ENCODE measurements at places on chromosomes 13 and 19.

DNA sequence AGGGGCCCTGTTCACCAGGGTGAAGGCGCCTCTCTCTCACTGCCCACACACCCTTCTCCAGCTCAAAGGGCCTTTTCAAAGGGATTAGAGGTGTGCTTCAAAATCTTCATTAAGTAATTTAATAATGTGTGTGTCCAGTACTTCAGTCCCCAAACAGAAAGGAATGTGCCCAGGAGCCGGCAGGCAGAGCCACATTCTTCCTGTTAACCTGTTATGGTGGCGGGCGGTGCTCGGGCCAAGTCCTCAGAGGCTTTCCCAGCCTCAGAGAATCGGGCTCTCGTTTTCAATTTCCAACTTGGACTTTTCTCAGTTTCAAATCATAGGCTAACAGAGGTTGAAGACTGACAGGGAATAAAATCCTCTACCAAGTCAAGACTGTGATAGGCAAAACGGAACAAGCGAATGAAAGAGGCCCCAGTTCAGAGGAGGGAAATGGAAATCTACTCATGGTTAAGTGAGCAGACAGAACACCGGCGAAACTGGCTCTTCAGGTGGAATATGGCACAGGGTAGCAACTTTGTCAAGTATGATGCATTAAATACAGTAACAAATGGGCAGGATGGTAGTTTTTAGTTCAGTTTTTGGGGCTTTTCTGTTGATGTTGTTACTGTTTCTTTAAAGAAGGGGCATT, 68.6 kb downstream of the FOXO1 start:
- DNase-seq = no peak

- DNase-seq = no peak
Observed at GRCh38 chr13:107422421-107422820, 792.9 kb downstream of the LIG4 start.

DNA sequence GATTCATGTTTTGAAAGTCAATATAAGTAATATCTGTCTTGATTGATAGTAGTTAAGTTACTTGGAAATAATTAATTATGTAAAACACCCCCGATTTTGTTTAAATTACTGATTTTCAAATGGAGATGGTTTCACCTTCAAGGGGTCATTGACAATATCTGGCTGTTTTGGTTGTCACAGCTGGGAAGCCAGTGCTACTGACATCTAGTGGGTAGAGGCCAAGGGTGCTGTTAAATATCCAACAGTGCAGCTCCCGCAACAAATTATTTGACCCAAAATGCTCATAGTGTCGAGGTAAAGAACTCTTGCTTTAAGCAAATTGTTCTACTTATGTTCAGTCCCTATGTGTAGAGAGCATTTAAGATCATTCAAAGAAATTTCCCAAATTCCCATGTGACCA, 50.6 kb upstream of the PCDH20 start:
- DNase-seq = no peak

- no peak for DNase-seq
Observed at GRCh38 chr19:10566658-10567410, 1.0 kb upstream of the KRI1 start.

- no peak for DNase-seq
Observed at GRCh38 chr13:110578363-110578762, 16.8 kb upstream of the RAB20 start.

- DNase-seq = no peak
Observed at GRCh38 chr19:7386308-7386707, 37.6 kb downstream of the ARHGEF18 start.

DNA sequence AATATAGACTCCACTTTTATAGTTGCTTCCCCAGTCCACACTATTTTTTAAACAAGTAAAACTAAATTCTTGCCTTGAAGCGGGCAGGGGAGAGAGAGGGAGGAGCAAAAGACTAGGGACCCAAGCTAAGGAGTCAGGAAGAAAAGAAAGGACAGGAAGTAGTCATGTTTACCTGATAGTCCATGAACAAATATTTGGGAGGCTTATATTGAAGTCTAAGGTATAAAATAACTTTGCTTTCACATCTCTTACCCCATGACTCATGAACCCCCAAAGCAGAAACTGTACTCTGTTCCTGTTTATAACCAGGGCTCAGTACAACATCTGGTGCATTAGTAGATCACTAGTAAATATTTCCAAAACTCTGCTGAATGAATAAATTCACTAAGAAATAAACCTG, 67.3 kb downstream of the ZAR1L start:
- no peak for DNase-seq

DNA sequence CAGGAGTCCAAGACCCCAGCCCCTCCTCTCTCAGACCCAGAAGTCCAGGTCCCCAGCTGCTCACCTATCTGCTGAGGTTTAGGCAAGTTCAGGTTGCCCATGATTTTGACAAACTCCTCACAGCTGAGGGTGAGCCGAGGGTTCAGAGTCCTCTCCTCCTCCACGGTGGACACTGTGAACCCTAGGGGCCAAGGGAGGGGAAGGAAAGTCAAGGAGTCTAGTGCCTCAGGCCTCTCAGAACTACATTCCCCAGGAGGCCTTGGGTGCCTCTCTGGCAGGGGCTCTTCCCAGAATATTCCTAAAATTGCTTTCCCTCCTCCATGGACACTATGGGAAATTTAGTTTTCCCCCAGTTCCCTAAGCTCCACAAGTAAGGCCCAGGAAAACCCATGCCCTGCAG, 3.3 kb upstream of the PHLDB3 start:
- DNase-seq = no peak

DNA sequence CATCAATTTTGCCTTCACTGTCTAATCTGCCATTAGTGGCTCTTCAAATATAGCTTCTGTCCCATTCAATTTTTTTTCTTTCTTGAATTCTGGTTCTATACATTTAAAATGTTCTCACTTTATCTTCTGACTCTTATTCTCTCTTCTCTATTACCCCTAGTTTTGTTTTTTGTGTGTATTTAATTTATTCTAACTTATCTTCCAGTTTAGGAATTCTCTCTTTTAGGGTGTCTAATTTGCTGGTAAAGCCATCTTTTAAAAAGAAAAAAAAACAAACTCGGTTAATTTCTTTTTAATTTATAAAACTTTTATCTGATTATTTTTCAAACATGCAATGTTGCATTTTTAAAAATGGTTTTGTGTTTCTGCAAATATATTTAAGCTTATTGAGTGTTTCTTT, 80.3 kb upstream of the OXGR1 start:
- no peak for DNase-seq

DNA sequence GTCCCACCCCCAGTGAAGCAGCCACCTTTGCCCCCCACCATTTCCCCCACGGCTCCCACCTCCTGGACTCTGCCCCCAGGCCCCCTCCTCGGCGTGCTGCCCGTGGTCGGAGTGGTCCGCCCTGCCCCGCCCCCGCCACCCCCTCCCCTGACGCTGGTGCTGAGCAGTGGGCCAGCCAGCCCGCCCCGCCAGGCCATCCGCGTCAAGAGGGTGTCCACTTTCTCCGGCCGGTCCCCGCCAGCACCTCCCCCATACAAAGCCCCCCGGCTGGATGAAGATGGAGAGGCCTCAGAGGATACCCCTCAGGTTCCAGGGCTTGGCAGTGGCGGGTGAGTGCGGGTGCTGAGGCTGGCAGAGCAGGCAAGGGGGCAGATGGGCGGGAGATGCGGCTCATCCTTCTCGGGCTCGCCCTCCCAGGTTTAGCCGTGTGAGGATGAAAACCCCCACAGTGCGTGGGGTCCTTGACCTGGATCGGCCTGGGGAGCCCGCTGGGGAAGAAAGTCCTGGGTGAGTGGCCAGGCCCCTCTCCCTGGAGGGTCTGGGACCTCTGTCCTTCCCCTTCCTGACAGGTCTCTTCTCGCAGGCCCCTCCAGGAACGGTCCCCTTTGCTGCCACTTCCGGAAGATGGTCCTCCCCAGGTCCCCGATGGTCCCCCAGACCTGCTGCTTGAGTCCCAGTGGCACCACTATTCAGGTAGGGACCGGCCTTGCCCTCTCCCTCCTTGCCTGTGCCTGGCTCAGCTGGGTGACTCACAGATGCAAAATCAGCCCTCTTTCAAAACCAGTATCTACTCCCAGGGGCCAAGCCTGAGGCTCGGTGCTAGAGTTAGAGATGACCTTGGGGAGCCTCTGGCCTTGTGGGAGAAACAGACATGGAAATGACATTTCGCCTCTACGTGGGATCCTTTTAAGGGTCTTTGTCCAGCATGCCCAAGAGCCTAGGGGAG, 8.8 kb downstream of the IGFLR1 start:
- no peak for DNase-seq

- no peak for DNase-seq
Observed at GRCh38 chr13:105340061-105340606, 1195.3 kb downstream of the EFNB2 start.

DNA sequence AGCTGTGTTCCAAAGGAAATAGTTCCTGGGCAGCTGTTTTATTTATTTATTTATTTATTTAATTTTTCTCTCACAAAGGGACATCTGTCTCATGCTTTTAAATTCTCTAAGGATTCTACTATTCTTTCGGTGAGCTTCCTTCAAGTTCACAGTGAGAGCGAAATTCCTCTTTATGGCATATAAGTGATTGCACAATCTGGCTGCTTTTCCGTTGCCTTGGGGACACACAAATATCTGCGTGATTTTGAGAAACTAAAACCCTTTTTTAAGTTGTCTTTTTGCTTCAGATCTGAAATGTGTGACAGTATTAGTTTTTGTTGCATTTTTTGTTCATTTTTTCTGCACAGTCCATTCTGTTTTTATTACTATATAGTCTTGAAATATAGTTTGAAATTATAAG, 19.2 kb downstream of the ZNF486 start:
- DNase-seq = no peak

GRCh38 chr13:72963762-72964161, 95.0 kb upstream of the KLF5 start:
- no peak for DNase-seq

- peak; percentile 64 for DNase-seq
Observed at GRCh38 chr19:15672580-15673175, at the start of gene CYP4F12. Gene CYP4F12 (plus strand): TSS chr19:15673087. CDS start chr19:15673530, 443 bp downstream.

DNA sequence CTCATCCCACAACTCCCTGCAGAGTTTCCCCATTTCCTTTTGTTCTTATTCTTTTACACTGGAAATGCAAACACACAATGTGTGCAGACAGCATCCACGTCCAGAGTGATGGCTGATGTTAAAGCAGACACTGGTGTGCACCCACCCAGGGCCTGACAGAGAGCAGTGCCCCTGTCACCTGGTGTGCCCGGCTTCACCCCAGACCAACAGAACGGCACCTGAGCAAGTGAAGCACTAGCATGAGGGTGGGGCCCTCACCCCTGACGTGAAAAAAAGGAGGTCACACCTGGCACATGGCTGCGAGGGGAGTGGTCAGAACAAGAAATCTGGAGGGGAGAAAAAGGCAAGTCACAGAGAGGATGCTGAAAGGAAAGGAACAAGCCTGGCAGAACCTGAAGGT, 12.3 kb downstream of the ZNF575 start:
- no peak for DNase-seq

DNA sequence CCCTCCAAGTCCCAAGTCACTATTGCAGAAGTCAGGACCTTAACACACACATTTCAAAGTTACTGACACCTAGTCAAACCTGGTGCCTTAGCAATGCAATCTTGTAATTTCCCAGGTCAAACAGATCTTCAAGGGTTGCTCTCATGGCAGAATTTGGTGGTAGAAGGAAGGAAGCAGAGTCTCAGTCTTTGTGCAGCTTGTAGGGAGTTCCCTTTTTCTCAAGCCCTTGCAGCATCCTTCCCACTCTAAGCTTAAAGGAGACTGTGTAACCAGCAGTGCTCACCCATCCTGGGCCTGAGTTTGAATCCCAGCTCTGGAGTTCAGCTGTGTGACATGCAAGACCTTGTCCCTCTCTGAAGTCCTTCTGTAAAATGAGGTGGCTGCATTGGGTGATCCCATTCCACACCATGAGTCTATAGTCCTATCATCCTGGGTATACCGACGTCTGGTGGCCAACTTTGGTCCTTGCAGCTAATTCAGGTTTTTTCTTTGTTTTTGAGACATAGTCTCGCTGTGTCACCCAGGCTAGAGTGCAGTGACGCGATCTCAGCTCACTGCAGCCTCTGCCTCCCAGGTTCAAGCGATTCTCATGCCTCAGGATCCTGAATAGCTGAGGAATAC, 9.8 kb downstream of the SIGLEC10 start:
- DNase-seq = no peak

- no peak for DNase-seq
Observed at GRCh38 chr19:42657556-42657955, 62.8 kb upstream of the CEACAM8 start.

DNA sequence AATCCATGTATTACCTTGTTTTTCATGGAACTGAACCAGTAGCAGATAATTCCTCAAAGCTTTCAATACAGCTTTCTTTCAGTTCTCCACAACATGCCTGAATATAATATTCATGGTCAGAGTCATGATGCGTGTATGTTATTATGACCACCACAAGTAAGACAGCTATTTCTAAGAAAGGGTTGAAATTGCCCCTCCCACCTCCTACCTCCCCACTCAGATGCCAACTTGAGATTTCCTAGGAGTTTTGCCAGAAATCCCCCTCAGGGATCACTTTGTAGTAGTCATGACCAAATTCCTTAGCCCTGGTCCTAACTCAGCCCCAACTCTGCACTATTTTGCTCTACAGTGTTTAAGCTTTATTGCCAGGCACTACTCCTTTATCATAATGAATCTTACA, 69.9 kb upstream of the RAP2A start:
- DNase-seq = no peak

DNA sequence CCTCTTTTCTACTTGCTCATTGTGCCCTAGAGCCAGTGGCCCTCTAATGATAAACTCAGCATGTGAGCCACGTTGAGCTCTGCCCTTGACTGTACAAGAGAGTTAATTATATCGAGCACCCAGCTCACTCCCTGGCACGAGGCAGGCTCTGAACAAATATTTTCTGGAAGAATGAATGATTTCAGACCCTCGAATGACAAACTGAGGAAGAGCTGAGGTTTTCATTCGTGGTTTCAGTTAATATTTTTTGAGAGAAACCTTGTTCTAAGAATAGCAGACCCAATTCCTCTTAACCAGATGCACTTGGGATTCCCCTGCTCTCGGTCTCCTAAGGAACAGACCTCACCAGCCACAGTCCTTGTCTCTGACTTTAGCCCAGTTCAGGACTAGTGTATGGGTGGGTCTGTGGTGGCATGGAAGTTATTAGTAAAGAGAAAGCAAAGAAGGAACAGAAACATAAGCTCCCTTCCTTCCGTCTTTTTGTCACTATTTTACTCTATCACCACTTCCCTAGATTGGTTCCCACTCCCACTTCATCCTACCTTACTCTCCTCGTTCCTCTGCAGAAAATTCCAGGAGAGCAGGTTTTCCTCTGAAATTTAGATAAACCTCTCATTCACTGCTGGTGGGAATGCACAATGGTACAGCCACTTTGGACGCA, 22.1 kb upstream of the WDFY2 start:
- DNase-seq = no peak

DNA sequence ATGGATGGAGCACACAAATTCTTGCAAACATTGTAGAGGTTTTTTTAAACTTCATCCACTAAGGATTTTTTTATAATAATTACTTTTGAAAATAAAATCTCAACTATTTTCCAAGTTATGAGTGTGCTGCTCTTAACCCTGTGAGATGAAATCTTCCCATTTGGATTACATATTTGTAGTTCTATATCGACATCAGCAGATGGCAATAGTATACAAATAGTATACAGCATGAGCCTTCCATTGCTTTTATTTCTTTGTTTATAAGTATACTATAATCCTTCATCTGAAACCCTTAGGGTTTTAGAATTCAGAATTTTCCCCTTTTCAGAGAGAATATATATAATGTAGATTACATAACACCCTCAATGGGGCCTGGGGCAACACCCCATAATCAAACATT, 70.5 kb downstream of the GJA3 start:
- no peak for DNase-seq

Measured in NCI-H446 treated with DMSO at 0.1 percent for 48 hours (cell line).